ENCODE measurements at places on chromosomes 4 and X.
A peak's percentile ranks its signal among the peaks of the same experiment; 100 is the strongest.

DNA sequence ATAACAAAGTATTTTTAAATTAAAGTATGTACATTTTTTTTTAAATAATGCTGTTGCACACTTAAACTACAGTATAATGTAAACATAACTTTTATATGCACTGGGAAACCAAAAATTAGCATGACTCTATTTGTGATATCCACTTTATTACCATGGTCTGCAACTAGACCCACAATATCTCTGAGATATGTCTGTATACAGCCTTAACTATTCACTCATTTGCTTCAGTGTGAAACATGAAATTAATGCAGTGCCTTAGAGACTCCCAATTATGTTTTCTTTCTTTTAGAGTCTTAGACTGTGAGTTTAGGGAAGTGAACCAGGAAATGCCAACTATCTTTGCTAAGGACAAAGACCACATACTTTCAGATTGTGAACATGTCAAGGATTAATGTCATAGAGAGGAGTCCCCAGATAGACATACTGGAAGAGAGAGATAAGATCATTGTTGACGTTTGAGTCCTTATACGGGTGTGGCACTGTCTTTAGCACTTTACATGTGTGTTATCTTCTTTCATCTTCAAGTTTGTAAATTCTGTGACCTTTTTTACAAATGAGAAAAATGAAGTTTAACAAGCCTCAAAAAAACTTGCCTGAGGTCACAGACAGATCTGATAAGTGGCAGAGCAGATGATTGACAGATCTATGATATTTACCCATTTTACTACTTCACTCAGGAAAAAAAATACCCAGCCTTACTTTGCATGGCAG is 23.2 kb downstream of the CXorf58 start:
- no peaks in the 10 kb centered on the region for H3K36me3 ChIP-seq
- no peak for DNase-seq
- H3K4me1 ChIP-seq, result no peaks in the 10 kb centered on the region
- no peak overlapping the region for H3K27ac ChIP-seq
- no peaks in the 10 kb centered on the region for H3K27me3 ChIP-seq
- no peak overlapping the region for H3K4me3 ChIP-seq

- no peak overlapping the region for H3K4me3 ChIP-seq
- H3K36me3 ChIP-seq, result no peaks in the 10 kb centered on the region
- H3K4me1 ChIP-seq, result no peaks in the 10 kb centered on the region
- no peaks in the 10 kb centered on the region for H3K27me3 ChIP-seq
- H3K27ac ChIP-seq, result no peak overlapping the region
Observed at GRCh38 chrX:87900320-87900908, 382.8 kb downstream of the KLHL4 start.

DNA sequence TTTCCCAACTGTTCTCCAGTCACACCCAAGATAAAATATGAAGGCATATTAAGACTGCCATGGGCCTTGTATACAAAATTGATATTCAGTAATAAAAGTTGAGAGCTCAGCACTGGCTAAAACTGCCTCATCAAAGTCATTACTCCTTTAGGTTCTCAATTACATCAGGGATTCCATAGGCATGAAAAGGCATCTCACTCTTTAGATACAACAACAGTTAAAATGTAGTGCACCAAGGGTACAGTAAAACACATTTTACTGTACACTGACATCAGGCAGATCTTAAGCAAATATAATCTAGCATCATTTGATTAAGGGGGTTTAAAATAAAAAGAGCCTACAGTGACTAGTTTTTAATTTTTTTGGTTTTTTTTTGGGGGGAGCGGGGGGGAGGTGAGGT is 107.7 kb downstream of the PPP3CA start:
- H3K4me3 ChIP-seq, result no peak overlapping the region
- H3K27me3 ChIP-seq, result no peaks in the 10 kb centered on the region
- peaks cover 29% of the 10 kb centered on the region for H3K4me1 ChIP-seq

GRCh38 chr4:121824171-121824527 is 466 bp upstream of the CCNA2 start:
- no peak for DNase-seq
- H3K4me3 ChIP-seq, result peak overlapping the region; percentile 5
- no peak overlapping the region for H3K27ac ChIP-seq
- no peaks in the 10 kb centered on the region for H3K36me3 ChIP-seq

DNA sequence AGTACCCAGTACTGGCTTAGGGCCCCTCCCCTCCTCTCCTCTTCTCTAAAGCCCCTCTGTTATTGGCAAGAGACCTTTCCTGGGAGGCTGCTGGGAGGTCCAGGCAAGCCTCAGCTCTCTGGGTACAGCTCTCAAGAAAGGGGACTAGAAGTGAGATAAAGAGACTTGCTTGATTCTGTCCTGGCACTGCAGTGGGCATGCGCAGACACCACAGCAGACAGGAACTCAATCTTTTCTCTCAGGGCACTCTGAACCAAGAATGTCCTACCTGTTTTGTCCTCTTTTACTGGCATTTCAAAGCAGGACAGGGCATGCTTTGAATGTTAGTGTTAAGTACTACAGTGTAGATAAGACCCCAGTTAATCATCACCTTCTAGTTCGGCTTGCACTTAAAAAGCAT is 74.9 kb downstream of the NYX start:
- no peaks in the 10 kb centered on the region for H3K36me3 ChIP-seq
- peaks cover 6% of the 10 kb centered on the region for H3K27me3 ChIP-seq
- no peak overlapping the region for H3K27ac ChIP-seq
- H3K4me1 ChIP-seq, result no peaks in the 10 kb centered on the region
- DNase-seq, result no peak

DNA sequence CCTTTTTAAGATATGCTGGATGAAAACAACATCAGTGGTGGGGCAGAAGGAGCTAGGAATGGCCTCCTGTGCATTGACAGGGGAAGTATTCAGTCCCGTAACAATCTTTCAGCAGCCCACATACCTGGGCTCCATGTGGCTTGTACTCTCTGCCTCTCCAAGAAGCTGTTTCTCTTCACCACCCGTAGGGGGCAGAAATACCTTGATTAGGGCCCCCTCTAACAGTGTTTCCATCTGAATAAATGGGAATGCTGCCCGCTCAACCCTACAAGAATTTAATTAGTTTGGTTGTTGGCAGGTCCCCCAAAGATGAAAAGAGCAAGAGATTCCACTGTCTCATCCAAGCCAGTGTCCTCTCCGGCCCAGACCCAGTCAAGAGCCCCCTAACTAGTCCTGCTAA is 155.2 kb downstream of the SMIM20 start:
- H3K27me3 ChIP-seq, result no peaks in the 10 kb centered on the region
- no peak overlapping the region for H3K27ac ChIP-seq
- no peak overlapping the region for H3K4me3 ChIP-seq
- H3K4me1 ChIP-seq, result no peaks in the 10 kb centered on the region
